Pulmonary artery endothelial cell (primary cell): ENCODE measurements at places on chromosomes 12 and 14.

DNA sequence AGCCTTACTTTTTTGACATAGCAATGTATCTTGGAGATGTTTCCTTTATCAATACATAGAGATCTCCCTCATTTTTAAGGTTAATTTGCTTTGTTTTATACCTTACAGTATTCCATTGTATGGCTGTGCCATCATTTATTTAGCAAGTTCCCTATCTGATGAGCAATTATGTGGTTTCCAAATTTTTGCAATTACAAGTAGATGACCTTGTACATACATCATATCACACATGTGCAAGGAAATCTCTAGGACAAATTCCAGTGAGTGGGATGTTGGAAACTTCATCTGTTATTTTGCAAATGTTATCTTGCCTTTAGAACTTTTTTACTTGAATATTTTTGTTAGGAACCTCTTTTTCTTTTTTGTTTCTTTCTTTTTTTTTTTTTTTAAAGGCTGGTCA lies 49.7 kb downstream of the DRAM1 start:
- DNase-seq = no peak

- no peak for DNase-seq
Observed at GRCh38 chr14:105383083-105383730, 15.1 kb upstream of the TEX22 start.

DNA sequence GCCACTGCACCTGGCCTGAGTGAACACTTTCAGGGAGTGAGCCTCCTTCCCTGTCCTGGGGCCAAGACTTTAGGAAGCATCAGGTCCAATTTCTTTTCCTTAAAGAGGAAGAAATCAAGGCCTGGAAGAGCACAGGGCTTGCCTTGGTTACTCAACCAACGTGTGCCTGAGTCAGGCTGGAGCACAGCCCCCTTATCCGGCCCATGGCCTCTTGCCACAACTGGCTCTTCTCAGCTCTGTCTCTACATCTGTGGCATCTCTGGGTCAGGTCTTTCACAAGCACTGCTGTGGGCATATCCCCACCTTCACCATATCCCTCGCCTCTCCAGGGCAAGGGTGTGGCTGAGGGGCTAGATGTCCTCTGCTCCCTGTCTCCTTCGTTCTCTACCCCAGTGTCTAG lies 6.8 kb downstream of the MYH6 start:
- DNase-seq = no peak

DNA sequence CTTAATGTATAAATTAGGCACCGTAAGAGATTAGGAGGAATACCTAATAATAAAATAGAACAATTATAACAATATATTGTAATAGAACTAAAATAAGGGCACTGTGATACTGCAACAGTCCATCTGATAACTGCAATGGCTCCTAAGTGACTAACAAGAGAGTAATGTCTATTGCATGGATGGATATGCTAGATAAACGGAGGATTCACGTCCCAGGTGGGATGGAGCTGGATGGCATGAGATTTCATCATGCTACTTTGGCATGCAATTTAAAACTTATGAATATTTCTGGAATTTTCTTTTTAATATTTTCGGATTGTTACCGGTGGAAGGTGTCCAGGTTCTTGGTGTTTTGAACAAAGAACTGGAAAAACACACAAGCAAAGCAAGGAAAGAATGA lies 2.2 kb upstream of the TMEM19 start:
- no peak for DNase-seq

GRCh38 chr12:129016159-129016558 lies 162.9 kb downstream of the GLT1D1 start:
- DNase-seq = no peak

- no peak for DNase-seq
Observed at GRCh38 chr14:104722938-104723650, 935 bp upstream of the ADSS1 start.

- DNase-seq = no peak
Observed at GRCh38 chr12:27382171-27382795, 49.6 kb downstream of the BMAL2 start.

DNA sequence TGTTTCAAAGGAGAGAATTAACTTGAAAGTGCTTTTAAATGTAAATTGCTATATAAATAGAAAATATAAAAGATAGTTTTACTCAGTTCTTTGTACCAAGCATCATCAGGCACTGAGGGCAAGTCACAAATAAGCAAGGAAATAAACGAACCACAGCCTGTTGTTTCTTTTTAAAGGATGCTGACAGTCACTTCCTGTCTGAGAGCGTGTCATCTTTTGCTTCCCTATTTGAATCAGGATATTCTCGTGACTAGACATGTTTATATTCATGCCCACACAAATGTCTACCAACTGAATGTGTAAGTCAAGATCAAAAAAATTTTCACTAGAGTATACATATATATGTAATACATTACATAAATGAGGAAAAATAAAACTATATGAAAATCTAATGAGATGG lies 31.4 kb upstream of the SLC2A13 start:
- no peak for DNase-seq

DNA sequence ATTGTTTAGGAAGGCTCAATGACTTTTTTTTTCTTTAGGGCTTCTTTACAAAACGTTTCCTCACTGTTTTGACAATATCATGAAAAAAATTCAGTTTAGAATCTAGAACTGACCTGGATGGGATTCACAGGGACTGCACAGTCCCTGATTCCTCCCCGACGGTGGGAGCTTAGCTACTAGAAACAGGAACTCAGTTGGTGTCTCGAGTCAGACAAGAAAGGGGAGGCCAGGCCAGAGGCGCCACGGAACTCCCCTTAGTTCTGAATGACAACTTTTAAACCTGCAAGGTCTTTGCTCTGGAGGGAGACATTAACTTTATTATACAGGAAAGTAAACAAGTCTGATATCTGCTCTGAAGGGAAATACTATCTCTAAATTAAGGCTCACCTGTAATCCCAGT lies 45.4 kb upstream of the SRP54 start:
- no peak for DNase-seq

DNA sequence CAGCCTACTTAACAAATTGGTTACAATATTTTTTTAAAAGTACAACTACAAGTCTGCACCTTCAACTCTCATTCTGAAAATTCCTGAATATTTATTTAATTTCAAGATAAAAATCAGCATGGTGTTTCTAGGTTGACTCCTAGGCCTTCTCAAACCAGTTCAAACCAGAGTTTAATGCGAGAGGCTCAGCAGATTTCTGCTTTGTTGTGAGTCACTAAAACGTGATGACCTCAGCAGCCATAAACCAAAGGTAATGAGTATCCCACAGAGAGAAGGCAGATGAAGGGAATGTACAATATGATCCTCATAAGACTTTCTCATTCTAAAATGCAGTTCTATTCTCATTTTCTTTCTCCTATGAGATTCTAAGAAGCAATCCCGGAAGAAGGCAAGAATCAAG lies 1.5 kb downstream of the PRDM4 start:
- DNase-seq = peak; percentile 19
